ENCODE measurements at places on chromosomes 7 and 10.

- DNase-seq, result no peak
Observed at GRCh38 chr10:113442336-113442735, 110.5 kb upstream of the HABP2 start.

DNA sequence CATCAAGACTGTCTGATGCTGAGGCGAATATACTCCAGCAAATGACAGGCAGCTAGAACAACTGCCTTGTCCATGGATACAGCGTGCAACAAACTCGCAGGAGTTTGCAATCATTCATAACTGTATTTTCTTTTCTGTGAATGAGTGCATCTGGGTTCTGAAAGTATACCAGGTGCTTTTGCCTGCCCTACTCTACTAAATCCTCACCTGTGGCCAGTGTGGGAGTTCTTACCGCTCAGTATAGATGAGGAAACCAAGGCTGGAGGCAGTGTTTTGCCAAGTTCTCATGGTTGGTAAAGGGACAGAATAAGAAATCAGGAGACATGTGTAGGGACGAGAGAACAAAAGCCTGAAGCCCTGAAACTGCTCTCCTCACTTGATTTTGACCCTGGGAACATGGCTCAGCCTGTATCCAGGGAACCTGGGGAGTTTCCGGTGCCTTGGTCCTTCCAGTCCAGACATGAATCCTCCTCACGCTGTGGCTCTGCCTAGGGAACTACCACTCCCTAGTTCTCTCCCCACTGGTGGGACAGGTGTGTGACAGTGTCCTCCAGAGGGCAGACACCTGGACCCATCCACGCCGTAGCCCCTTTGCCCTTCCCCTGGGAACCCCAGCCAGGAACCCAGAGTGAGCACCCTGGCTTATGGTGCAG is 142.0 kb downstream of the CDH23 start:
- no peak for DNase-seq

- DNase-seq, result no peak
Observed at GRCh38 chr7:50631639-50632038, 66.4 kb upstream of the DDC start.

GRCh38 chr10:49055221-49055849 is 60.0 kb downstream of the VSTM4 start:
- no peak for DNase-seq

DNA sequence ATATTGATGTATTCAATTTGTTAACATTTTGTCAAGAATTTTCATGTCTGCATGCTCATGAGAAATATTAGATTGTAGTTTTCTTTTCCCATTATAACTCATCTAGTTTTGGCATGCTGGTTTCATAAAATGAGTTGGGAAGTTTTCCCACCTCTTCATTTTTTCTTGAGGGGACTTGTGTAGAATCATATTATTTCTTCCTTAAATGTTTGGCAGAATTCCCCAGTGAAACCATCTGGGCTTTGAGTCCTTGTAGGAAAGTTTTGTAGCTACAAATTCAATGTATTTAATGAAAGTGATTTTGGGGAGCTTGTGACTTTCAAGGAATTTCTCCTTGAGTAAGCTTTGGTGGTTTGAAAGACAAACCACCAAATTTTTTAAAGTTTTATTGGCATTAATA is 173.2 kb downstream of the PHTF2 start:
- no peak for DNase-seq

DNA sequence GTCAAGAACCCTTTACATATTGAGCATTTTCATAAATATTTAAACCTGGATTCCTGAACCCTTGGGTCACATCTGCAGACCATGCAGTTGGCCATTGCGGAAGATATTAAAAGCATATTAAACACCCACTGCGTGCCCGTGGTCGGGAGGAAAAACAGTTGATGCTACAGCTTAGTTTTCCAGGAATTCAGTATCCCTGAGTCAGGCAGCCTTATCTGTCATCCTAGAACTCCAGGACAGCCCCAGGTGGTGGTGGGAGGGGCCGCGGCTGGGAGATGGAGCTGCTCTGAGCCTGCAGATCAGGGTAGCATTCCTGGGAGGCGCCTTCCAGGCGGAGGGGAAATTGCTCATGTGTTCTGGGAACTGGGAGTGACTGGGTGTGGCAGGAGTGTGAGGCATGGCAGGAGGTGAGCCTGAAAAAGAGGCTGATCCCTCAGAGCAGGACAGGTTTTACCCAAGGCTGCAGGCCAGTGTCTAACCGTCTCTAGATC is 222.9 kb upstream of the SH2B2 start:
- DNase-seq, result no peak

GRCh38 chr10:124307591-124307990 is 111.1 kb downstream of the OAT start:
- no peak for DNase-seq

- DNase-seq, result no peak
Observed at GRCh38 chr7:152336754-152337368, 98.9 kb downstream of the KMT2C start.

DNA sequence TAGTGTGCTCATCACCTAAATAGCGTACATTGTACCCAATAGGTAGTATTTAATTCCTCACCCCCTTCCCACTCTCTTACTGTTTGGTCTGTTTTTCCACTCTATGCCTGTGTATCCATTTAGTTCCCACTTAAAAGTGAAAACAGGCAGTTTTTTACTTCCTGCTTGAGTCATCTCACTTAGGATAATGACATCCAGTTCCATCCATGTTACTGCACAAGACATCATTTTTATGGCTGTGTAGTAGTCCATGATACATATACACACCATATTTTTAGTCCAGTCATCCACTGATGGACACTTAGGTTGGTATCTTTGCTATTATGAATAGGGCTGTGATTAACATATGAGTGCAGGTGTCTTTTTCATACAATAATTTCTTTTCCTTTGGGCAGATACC is 10.1 kb downstream of the STK17A start:
- DNase-seq, result no peak

DNA sequence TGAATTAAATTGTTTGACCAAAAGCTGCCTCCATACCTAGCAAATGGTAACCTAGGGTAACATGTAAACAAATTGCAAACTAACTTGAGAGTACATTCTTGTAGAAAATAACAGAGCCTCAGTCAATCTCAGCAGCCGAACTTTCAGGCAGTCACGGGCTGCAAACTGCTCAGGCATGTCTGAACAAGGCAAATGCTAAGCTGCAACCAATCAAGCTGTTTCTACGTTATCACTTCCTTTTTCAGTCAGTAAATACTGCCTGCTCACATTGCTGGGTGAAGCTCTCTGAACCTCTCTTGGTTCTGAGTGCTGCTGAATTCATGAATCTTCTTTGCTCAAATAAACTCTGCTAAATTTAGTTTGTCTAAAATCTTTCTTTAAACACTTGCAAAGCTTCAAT is 1212.4 kb downstream of the SORCS1 start:
- no peak for DNase-seq

- DNase-seq, result no peak
Observed at GRCh38 chr7:68414631-68415425, 1183.4 kb upstream of the AUTS2 start.

DNA sequence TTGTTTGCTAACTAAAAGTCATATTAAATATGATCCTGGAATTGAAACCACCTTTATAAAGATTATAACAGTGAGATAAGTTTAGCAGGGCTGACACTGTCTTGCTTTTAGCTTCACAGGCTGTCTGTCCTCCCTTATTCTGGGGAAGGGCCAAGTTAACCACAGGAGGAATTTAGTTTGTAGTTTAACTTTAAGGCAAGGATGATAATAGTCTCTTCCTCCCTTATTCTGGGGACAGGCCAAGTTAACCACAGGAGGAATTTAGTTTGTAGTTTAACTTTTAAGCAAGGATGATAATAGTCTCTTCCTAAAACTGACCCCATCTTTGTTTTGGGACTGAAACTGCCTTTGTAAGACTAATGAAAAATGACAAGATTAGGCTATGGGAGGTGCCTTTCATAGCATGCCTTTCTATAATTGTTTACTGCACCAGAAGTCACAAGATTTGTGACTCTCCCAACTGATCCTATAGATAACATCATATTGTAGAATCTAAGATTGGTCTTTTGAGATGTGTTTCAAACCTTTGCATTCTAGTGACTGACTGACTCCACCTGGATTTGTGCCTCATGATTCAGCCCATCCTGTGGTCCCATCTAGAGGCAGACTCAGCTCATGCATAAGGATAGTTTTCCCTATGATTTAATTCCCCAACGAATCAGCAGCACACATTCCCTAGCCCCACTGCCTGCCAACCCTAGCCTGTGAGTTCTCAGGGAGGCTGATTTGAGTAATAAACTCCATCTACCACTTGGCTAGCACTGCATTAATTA is 212.0 kb downstream of the MAGI2 start:
- DNase-seq, result no peak

DNA sequence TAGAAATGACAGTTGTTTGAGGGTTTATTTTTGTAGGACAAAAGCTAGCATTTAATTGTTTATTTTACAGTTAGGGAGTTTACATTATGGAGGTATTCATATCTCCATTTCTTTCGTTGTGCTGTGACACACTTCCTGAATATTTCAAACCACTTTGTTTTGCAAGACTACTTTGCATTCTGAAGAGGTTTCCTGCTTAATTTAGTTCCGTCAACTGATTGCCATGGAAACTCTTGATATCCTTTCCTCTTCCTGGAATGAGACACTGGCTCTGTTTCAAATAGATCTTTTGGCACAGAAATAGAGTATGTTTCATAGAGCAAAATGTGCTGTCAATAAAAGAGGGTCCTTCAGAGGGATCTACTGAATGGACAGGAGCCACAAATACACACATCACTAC is 159.5 kb upstream of the AGR3 start:
- no peak for DNase-seq

GRCh38 chr10:2933924-2934323 is 133.4 kb upstream of the PFKP start:
- no peak for DNase-seq

DNA sequence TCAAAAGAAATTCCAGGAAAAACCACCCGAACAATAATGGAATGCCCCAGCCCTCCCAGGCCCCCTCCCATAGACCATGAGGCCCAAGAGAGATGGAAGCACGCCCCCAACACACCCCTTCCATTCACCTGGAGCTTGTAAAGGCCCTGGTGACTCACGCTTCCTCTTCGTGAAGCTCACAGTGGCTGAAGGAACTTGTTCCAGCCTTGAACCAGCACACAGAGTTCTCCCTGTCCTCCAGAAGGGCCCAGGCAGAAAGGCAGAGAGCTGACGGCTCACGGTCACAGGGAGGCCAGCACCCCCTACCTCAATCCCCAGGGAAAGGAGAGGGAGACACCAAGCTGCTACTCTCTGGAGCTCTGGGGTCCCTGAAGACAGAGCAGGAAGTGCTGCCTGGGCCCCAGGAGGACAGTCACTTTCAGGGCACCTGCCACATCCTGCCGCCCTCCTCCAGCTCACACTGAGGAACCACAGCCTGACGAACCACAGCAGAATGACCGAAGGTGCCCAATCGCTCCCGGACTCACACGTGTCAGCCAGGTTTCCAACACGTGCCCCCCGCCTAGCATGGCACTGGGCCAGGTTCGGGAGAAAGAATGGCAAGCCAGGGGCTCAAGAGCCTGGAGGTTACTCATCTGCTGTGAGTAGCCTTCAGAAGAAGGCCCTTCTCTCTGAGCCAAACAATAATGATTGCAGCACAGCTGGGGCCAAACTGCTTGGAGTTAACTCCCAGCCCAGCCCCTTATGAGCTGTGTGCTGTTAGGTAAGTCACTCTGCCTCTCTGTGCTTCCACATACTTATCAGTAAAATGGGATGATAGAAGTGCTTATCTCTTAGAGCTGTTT is 52.8 kb downstream of the DLG5 start:
- peak; percentile 5 for DNase-seq

- DNase-seq, result no peak
Observed at GRCh38 chr10:3774018-3774813, 10.8 kb downstream of the KLF6 start.

DNA sequence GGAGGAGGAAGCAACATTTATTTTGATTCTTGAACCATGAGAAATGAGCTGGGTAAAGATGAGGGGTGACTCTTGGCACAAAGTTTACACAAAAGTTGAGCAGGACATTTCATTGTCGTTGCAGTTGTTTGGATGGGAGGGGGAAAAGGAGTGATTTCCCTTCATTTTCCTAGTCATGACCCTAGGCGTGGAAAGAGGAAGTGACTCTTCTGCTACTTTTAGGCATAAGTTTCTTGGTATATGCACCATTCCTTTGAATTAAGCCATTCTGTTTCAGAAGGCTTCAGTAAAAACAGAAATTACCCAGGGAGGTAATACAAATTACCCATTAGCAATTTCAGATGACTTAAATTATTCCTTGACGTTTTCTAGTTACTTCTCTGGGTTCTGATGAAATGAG is 113.9 kb upstream of the FAM171A1 start:
- no peak for DNase-seq
